ENCODE measurements at places on chromosomes 3 and 15. TPM values are rescaled to one million over a fixed set of nuclear protein-coding genes. Genes with fewer than 3 reads are reported as not detected.

The LTK gene
- not detected for total RNA-seq

The SPESP1 gene
- total RNA-seq, result not detected

GRCh38 chr3:32100465-32100864 lies 6.0 kb upstream of the GPD1L start:
- no peak for DNase-seq

GRCh38 chr15:62913246-62913645 lies 129.3 kb upstream of the TPM1 start:
- no peak for DNase-seq

- DNase-seq, result peak; percentile 46
Observed at GRCh38 chr3:113185194-113185835, 26.0 kb upstream of the BOC start.

DNA sequence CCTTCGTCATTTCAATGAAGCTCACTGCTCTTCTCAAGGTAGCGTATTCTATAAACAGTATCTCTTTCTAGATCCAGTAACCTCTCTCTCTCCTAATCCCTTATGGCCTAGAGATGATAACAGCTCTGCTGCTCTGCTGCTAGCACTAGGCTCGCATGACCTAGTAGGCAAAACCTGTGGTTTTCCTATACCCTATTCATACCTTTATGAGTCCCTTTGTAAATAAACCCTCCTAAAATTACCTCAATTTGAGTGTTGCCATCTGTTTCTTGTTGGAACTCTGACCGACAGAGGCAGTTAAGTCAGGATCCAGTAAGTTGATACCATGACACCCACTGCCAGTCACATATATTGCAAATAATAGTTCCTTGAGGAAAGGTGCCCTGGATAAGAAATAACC lies 7.3 kb downstream of the CCDC14 start:
- DNase-seq, result no peak

DNA sequence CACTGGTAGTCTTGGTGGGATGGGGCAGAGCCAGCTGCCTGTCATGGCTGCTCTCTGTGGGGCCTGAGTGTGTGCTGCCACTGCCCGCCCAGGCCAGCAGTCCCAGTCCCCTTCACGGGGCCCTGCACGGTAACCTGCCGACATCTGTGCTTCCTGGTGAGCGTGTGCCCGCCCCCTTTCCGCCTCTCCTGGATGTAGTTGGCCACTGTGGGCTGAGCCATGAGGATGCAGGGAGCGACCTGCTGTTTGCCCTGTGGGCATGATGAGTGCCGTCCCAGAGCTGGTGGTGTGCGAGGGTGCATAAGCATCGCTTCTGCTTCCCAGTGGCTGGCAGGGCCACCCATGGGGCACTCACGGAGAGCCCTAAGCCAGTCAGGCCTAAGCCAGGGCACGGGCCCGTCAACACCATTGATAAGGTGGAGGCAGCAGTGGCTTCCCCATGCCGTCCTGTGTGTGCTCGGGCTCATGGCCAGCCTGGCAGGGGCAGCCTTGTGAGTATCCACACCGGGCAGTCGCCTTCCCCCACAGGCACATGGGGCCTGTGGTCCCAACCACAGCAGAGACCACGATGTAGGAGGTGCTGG lies 14.6 kb downstream of the PLXNA1 start:
- no peak for DNase-seq

DNA sequence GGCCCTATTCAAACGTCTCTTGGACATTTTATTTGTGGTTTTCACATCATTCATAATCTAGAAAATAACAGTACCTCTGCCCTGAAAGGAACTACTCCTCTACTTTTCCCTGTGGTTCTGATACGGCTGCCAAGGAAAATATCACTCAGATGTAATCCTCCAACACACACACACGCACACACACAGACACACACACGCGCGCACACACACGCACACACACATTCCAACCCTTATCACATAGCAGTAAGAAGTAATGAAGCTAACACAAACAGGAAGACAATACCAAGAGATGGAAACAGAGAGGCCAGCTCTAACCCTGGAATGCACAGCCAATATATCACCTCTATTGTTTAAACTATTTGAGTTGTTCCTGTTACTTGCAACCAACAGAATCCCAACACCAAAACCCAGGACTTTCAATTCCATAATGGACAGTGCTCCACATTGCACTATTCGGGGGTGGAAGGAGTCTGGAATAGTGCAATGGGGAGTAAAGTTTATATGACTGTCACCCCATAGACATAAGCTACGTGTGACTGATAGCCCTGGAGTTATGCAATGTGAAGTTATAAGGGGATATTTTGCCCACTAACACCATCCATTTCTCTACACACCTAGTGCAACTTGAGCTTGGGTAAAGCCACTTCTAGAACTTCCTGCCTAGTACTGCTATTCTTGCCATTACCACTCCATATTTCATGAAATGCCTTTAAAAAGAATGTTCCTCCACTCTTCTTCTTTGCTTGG lies 71.3 kb upstream of the FNDC3B start:
- DNase-seq, result peak; percentile 27

DNA sequence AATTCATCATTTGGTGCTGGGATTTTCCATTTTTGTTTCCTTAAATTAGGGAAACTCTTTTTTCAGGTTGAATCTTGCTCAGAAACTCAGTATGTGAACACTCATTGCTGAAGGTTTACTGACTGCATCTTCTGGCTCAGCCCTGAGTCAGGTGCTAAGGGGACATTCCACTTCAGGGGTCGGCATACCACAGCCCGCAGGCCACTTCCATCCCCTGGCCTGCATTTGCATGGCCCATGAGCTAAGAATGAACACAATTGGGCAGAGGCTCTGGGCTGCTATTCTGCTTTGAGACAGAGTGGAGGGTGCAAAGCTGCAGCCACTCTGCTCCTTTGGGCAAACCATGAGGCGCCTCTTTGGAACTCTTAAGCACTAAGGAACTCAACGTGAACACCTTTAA lies 165.0 kb downstream of the FEZF2 start:
- no peak for DNase-seq

GRCh38 chr3:127411083-127411727 lies 123.4 kb upstream of the PRR20G start:
- no peak for DNase-seq

- no peak for DNase-seq
Observed at GRCh38 chr3:13106308-13107001, 33.2 kb upstream of the IQSEC1 start.

DNA sequence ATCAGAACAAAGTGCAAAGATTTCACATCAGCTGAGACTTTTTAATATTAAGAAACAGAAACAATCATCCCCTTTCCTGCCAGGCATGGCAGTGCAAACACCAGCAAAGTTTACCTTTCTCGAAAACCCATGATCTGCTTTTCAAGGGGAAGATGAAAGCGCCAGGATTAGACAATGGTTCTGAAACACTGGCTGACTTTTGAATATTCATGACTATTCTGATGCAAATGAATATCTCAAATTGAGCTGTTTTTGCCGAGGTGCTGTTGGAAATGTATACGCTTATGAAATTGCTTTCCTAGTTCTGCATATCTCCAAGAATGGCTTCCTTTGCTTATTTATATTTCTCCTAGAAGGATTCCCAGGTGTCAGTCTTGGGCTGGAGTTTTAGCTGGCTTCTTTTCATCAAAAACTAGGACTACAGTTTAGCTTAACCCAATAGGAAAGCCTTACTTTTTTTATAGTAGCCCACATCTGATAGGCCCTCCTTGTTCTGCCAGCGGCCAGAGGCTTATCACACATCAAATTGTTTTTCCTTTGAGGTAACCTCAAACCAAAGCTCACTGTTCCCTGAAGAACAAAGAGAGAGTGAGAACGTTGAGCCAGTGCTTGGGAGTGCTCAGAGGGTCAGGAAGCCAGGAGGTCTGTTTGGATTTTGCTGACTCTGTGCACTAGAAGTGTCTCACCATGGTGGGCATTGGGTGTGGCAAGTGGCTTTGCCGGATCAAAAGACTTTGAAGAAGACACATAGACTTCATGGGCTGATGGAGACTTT lies 74.0 kb upstream of the PLCL2 start:
- DNase-seq, result no peak

All from HT1080 (cell line).